Epithelial cell of alveolus of lung (primary cell): ENCODE measurements at places on chromosomes 13 and 19. TPM values are rescaled to one million over a fixed set of nuclear protein-coding genes. Genes with fewer than 3 reads are reported as not detected.

Gene POU4F1
- 0.08 TPM in 1 of 2 replicates, not detected in the other for total RNA-seq

Gene ZNF677
- 9.2 and 25.4 TPM in 2 replicates for total RNA-seq

Gene KHSRP
- total RNA-seq, result 182 and 196 TPM in 2 replicates

Gene DNAAF3
- 1.0 TPM in 1 of 2 replicates, not detected in the other for total RNA-seq

Gene BRCA2
- 4.1 and 10.2 TPM in 2 replicates for total RNA-seq

Gene PKN1
- 83.2 and 134 TPM in 2 replicates for total RNA-seq

Gene FAM124A
- total RNA-seq, result 0.24 and 1.2 TPM in 2 replicates

Gene PLIN4
- under 0.01 and 0.96 TPM in 2 replicates for total RNA-seq

Gene PDX1
- not detected in 2 replicates for total RNA-seq

Gene KLK7
- total RNA-seq, result not detected in 2 replicates

Gene C19orf85
- total RNA-seq, result not detected in 2 replicates

Gene TMEM190
- total RNA-seq, result 0.72 TPM in 1 of 2 replicates, not detected in the other

Gene NXNL1
- total RNA-seq, result not detected in 2 replicates

Gene NCR1
- not detected in 2 replicates for total RNA-seq

Gene IL11
- 12.8 and 57.4 TPM in 2 replicates for total RNA-seq

Gene IGSF23
- total RNA-seq, result not detected in 2 replicates

Gene RNF126
- 57.8 and 95.7 TPM in 2 replicates for total RNA-seq

Gene ZNF146
- 65.7 and 108 TPM in 2 replicates for total RNA-seq

Gene ZNF835
- total RNA-seq, result 0.13 and 0.64 TPM in 2 replicates
